NCI-H1436 (cell line): ENCODE measurements at places on chromosomes 5 and 9.

- DNase-seq, result no peak
Measured at GRCh38 chr5:107505763-107506534, 164.8 kb downstream of the EFNA5 start.

GRCh38 chr5:97906135-97906534 is 723.1 kb upstream of the RIOK2 start:
- no peak for DNase-seq

GRCh38 chr9:137463931-137464290 is 4.8 kb upstream of the NSMF start:
- no peak for DNase-seq

DNA sequence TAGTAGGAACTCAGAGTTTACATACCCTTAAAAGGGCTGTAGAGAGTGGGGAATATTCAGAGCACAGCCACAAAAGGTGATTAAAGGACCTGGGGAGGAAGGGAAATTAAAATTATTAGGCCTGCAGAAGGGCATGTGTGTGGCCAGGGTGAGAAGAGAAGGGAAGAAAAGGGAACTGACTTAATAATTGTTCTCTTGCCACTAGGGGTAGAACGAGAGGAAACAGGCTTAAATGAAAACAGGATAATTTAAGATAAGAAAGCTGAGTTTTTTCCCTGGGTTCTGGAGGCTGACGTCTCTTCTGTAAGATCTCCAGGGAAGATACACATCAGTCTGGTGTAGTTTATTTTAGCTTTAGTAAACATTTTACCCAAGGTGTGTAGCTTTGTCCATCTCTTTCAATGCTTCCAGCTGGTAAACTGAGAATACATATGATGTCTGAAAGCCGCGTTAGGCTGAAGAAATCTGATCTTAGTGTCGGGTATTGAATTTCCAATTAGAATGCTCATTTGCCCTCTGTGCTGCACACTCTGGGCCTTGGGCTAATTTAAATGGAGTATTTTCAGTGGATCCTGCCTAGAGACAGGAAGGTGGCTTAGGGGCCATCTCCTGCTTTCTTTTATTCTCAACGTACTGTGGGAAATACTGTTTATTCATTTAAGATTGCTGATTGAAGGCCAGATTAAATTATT is 416.8 kb downstream of the TMEM38B start:
- DNase-seq, result peak; percentile 63

GRCh38 chr9:126157826-126158587 is 168.6 kb upstream of the MVB12B start:
- no peak for DNase-seq

DNA sequence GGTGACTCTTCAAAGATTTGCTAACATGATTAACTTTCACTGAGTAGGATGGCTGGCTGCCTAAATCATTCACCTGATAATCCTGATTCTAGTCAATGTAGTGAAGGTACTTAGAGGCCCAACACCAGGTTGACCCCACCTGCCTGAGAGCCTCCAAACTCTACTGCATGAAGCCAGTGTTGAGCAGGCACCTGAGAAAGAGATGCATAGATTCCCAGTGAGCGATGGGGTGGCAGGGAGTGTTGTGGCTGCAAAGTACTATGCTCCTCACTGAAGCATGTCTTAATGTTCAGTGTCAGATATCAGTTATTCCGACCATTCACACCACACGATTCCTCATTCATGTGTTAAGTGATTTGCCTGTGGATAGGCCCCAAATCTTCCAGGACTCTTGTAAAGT is 804.4 kb downstream of the TLE4 start:
- no peak for DNase-seq

DNA sequence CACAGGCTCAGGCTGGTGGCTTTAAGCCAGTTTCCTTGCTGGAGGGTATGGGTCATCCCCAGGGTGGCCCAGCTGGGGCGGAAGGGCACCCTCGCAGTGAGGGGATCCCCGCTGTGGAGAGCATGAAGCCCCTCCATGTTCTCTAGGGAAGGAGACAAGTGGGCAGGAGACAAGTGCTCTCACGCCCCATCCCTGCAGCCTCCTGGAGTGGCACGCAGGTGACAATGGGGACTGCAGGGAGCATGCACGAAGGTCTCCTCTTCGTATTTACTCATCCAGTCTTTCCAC is 83.3 kb downstream of the GTF3C4 start:
- DNase-seq, result no peak

GRCh38 chr5:14383923-14384322 is 197.7 kb upstream of the OTULINL start:
- DNase-seq, result no peak

GRCh38 chr5:58466939-58467338 is 7.1 kb upstream of the PLK2 start:
- DNase-seq, result no peak

DNA sequence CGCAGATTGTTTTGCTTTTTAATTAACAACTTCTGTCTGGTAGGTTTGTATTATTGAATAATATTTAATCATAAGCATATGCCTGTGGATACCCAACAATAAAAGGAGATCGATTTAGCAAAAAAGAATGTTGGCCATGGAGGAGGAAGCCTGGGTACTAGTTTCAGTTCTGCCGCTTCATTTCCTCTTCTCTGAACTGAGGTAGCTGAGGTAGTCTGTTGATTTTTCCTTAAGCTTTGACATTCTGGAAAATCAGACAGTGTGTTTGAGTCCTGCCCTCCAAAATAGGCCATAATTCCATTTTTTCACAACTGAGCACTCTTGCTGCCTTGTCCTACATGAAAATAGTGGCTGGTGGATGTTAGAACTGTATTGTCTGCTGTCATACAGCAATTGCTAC is 6.0 kb upstream of the GPR21 start:
- no peak for DNase-seq

GRCh38 chr9:121373011-121373729 is 3.1 kb upstream of the STOM start:
- DNase-seq, result no peak

DNA sequence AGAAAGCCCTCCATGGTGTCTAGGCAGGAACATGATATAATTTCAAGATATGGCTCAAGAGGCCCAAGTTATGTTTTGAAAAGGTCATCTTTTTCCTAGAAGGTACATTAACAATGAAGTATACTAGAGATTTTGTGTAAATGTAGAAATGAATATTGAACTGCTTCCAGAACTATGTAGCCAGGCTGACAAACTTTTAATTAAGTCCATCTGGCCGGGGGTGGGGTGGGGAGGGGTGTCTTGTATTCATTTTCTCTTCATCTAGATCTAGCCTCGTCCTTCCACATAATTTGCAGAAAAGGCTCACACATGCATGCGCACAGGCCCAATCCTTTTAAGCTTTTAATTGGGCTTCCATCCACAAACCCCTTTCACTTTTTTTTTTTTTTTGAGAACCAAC is 323.3 kb downstream of the ARL15 start:
- no peak for DNase-seq

- no peak for DNase-seq
Measured at GRCh38 chr5:67003685-67003934, 193.0 kb downstream of the CD180 start.

DNA sequence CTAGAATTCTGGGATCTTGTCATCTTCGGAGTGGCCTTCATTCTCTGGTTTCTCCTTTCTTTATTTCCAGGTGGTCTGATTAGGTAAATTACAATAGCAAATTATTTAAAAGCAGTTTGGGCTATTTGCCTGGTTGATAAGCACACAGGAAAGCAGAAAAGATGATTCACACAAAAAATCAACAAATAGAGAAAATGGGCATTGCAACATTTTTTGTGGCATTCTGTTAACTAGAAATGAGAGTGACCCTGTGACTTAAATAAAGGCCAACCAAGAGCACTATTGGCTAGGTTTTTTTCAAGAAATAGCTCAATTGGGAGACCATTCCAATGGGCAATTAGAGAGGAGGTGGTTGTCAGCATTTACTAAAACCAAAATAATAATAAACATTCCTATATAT is 6.5 kb upstream of the PDZD2 start:
- DNase-seq, result no peak

DNA sequence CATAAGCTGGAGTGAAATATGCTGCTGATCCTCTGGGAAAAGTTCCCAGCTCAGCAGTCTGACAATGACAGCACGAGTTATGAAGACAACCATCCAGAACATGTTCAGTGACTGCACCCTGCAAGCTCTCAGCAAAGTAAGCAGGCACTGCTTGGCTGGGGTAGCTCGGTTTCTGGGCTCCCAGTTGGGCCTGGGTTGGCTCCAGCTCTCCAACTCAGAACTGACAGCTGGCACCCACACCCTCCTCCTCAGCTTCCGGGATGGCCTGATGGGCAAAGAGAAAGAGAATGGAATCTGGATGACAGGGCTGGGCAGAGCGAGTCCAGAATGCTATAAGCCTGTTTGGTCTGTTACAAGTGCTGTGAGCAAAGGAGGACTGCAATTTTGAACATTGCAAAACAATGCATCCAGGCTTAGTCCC is 185.0 kb downstream of the CSNK1G3 start:
- no peak for DNase-seq

- DNase-seq, result no peak
Measured at GRCh38 chr9:109108318-109108717, 11.4 kb downstream of the TMEM245 start.

GRCh38 chr5:73355108-73355507 is 93.5 kb downstream of the FOXD1 start:
- DNase-seq, result no peak

DNA sequence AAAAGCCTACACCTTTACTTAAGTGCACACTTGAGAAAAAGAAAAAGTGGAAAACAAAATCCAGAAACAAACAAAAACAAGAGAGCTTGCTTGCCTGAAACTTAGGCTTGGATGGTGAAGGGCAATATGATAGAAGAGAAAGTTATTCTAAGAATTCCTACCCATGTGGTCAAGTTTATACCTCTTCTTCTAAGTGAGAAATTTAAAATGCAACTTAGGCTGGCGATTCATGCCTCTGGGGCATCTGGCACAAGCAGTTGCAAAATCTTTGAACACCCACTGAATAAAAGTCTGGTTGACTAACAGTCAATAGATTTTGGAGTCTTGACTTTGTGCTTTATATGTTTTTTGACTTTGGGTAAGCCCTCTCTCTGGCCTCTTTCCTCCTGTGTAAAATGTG is 239.6 kb downstream of the KDM4C start:
- DNase-seq, result no peak

GRCh38 chr5:418162-419121 is 24.5 kb upstream of the EXOC3 start:
- DNase-seq, result no peak

- no peak for DNase-seq
Measured at GRCh38 chr5:131224387-131225201, 39.3 kb upstream of the CDC42SE2 start.

- no peak for DNase-seq
Measured at GRCh38 chr5:32311404-32312196, 1.1 kb downstream of the MTMR12 start.

GRCh38 chr5:89133129-89133528 is 250.1 kb upstream of the MEF2C start:
- DNase-seq, result no peak

DNA sequence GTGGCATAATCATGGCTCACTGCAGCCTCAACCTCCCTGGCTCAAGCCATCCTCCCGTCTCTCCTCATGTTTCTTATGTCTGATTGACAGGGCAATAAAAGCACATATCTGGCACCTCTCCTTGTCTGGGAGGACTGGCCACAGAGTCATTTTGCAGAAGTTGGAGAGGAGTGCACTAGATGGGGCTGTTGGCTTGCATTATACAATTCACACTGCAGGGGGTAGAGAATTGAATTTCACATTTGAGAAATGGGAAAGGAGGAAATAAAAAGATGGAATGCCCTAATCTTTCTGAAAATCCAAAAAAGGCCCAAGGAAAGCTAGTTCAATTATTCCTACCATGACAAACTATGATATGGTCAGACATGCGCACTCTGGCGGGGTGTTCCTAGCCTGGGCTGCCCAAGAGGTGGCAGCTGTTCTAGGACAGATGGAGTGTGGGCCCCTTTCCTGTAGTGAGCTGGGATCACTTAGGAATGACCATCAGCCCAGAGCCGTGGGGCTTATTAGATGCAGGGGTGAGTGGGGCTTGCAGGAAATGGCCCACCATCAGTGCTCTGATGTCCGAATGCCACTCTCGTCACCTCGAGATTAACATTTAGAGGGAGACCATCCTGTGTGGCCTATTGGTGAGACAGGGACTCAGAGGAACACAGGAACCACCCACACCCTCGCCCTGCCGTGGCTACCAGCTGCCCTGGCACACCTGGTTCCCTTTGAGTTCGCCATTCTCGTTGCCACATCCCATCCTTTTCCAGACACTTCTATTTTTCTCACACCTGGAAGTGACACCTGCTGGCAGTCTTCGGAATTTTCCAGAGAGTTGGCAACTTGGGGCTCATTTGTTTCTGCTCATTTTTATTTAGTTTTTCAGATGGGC is 21.8 kb upstream of the ANKRD18A start:
- DNase-seq, result no peak

- DNase-seq, result peak; percentile 73
Measured at GRCh38 chr5:141839015-141839513, 39.1 kb downstream of the PCDH1 start.
